Stomach (tissue), 19 donors: ENCODE measurements at places on chromosomes 3 and 15. TPM values are rescaled to one million over a fixed set of nuclear protein-coding genes. Genes with fewer than 3 reads are reported as not detected.

The GOLGA6L2 gene
- not detected for polyA plus RNA-seq

The MNS1 gene
- polyA plus RNA-seq: 1.2 TPM

The ZMYND10 gene
- polyA plus RNA-seq: 1.2 TPM

The SLC28A2 gene
- polyA plus RNA-seq: 0.06 TPM

The TRA2B gene
- 57.8 TPM for polyA plus RNA-seq

The MASP1 gene
- 0.31 TPM for polyA plus RNA-seq

The MUC20 gene
- polyA plus RNA-seq: 3.8 TPM

The GABRR3 gene
- polyA plus RNA-seq: not detected

The NUSAP1 gene
- 6.4 TPM for polyA plus RNA-seq

The CELSR3 gene
- 0.15 TPM for polyA plus RNA-seq

The LRRIQ4 gene
- polyA plus RNA-seq: not detected

The SCN11A gene
- polyA plus RNA-seq: not detected

The CLRN1 gene
- not detected for polyA plus RNA-seq

The MITF gene
- 3.7 TPM for polyA plus RNA-seq

The IMPG2 gene
- not detected for polyA plus RNA-seq

The SLC27A2 gene
- polyA plus RNA-seq: 0.68 TPM

The RTP3 gene
- not detected for polyA plus RNA-seq

The RASL12 gene
- polyA plus RNA-seq: 17.1 TPM

The SLC6A11 gene
- not detected for polyA plus RNA-seq

The LACTB gene
- 13.0 TPM for polyA plus RNA-seq

The UACA gene
- 34.3 TPM for polyA plus RNA-seq

The SLC9C1 gene
- not detected for polyA plus RNA-seq

The SAMMSON gene
- 0.87 TPM for polyA plus RNA-seq

The SNX22 gene
- polyA plus RNA-seq: 4.5 TPM

The MED12L gene
- 0.10 TPM for polyA plus RNA-seq

The NRG4 gene
- polyA plus RNA-seq: 1.6 TPM

The ANAPC13 gene
- 85.4 TPM for polyA plus RNA-seq

The NR1I2 gene
- polyA plus RNA-seq: 0.08 TPM

The PXYLP1 gene
- polyA plus RNA-seq: 2.6 TPM

The MB21D2 gene
- 5.7 TPM for polyA plus RNA-seq

The OPA1 gene
- 12.1 TPM for polyA plus RNA-seq

The NPTN gene
- 45.5 TPM for polyA plus RNA-seq

The PLXNA1 gene
- polyA plus RNA-seq: 7.0 TPM

The IL17RB gene
- polyA plus RNA-seq: 3.1 TPM

The TMEM108 gene
- polyA plus RNA-seq: 2.1 TPM

The GUCA1C gene
- polyA plus RNA-seq: 2.6 TPM

The SOX2 gene
- 6.1 TPM for polyA plus RNA-seq

The FURIN gene
- 26.3 TPM for polyA plus RNA-seq

The LSAMP gene
- polyA plus RNA-seq: 1.7 TPM

The CYP1A2 gene
- not detected for polyA plus RNA-seq

The MCF2L2 gene
- polyA plus RNA-seq: 0.46 TPM

The ZCWPW2 gene
- 0.88 TPM for polyA plus RNA-seq

The CD96 gene
- 3.2 TPM for polyA plus RNA-seq

The LCTL gene
- not detected for polyA plus RNA-seq

The SH2D7 gene
- polyA plus RNA-seq: not detected

The CCR9 gene
- polyA plus RNA-seq: not detected
